ENCODE measurements at places on chromosomes 5 and 9. TPM values are rescaled to one million over a fixed set of nuclear protein-coding genes. Genes with fewer than 3 reads are reported as not detected.
A peak's percentile ranks its signal among the peaks of the same experiment; 100 is the strongest.

DNA sequence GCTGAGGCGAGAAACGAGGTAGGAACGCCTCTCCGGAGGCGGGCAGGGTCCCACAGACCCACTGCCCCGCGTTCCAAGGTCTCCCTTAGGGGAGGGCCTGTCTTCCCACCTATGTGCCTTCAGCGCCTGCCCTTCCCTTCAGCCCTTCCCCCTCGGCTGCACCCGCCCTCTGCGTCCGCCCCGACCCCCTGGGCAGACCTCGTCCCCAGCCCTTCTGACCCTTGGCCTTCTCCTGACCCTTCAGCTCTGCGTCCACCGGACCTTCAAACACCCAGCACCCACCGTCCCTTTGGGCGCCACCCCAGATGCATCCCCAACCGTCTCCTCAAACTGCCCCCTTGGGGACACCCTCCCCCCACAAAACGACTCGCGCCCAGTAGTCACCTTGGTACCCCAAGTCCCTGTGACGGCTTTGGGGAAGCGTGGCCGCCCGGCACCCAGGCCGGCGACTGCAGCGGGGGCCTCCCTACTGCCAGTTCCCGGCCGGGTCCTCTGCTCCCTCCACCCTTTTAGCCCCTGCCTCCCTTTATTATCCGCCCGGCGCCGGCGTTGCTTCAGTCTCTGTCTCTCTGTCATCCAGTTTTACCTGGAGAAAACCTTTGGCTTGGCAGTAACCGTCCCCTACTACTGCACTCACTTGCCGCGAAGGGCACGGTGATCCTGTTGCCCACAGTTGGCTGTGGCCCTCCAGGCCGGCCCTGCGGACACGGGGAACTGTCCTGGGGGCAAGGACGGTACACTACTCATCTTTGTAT, 421 bp downstream of the RUSC2 start:
- no peak overlapping the region for H3K27ac ChIP-seq
- DNase-seq = peak; percentile 51
- H3K4me3 ChIP-seq = peak overlapping the region; percentile 94
- no peaks in the 10 kb centered on the region for H3K27me3 ChIP-seq
- H3K36me3 ChIP-seq = no peaks in the 10 kb centered on the region

- DNase-seq = no peak
- H3K27ac ChIP-seq = no peak overlapping the region
- no peaks in the 10 kb centered on the region for H3K27me3 ChIP-seq
Measured at GRCh38 chr5:173920024-173920753, 32.0 kb downstream of the CPEB4 start.

GRCh38 chr9:129697656-129698253, 32.3 kb downstream of the PRRX2 start:
- no peaks in the 10 kb centered on the region for H3K36me3 ChIP-seq
- peak overlapping the region; percentile 80 for H3K4me3 ChIP-seq
- no peaks in the 10 kb centered on the region for H3K27me3 ChIP-seq

ATP10B gene
- 0.11 TPM for total RNA-seq

DNA sequence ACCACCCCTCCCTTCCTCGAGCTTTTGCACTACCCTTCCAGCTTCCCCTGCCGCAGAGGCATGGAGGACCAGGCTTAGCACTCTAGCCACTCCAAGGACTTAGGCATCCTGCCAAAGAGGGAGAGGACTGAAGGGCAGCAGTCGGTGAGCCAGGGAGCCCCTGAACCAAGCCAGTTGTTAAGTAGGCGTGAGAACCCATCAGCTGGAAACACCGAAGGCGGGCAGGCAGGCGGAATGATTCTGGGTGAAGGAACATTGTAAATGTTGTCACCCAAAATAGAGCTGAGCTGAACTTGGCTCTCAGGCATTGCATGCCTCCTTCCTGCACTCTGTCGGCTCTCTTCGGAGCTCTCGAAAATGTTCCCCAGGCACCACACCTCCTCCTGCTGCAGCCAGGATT, 42.8 kb downstream of the NRG2 start:
- no peak overlapping the region for H3K4me3 ChIP-seq
- H3K4me1 ChIP-seq = no peaks in the 10 kb centered on the region
- H3K36me3 ChIP-seq = no peaks in the 10 kb centered on the region
- DNase-seq = no peak
- no peak overlapping the region for H3K27ac ChIP-seq
- H3K27me3 ChIP-seq = no peaks in the 10 kb centered on the region

DNA sequence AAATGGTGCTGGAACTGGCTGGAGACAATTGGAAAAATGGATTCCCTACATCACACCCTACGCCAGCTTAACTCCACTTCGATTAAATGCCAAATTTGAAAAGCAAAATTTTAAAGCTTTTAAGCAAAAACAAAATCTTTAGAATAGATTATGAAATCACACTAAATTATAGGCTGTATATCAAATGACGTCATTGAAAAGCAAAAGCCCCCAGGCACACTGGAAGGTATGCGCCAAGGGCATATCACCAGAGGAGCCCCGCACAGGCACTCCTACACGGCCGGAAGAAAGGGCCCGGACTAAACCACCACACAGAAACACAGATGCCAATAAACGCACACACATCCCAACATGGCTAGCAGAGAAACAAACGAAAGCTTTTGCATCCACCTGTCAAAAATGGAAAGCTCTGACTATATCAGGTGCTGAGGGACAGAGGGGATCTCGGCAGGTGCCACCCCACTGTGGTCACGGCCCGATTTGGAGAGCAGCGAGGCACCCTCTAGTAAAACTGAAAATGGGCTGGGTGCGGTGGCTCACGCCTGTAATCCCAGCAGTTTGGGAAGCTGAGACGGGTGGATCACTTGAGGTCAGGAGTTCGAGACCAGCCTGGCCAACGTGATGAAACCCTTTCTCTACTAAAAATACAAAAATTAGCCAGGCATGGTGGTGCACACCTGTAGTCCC, 17.0 kb upstream of the MXD3 start:
- H3K27me3 ChIP-seq = no peaks in the 10 kb centered on the region
- H3K4me3 ChIP-seq = no peak overlapping the region
- DNase-seq = no peak

All from H9 (cell line).